ENCODE measurements at places on chromosomes 2 and 18. TPM values are rescaled to one million over a fixed set of nuclear protein-coding genes. Genes with fewer than 3 reads are reported as not detected.

The RAD51AP2 gene
- not detected for total RNA-seq

The CYRIA gene
- 1.4 TPM for total RNA-seq

DNA sequence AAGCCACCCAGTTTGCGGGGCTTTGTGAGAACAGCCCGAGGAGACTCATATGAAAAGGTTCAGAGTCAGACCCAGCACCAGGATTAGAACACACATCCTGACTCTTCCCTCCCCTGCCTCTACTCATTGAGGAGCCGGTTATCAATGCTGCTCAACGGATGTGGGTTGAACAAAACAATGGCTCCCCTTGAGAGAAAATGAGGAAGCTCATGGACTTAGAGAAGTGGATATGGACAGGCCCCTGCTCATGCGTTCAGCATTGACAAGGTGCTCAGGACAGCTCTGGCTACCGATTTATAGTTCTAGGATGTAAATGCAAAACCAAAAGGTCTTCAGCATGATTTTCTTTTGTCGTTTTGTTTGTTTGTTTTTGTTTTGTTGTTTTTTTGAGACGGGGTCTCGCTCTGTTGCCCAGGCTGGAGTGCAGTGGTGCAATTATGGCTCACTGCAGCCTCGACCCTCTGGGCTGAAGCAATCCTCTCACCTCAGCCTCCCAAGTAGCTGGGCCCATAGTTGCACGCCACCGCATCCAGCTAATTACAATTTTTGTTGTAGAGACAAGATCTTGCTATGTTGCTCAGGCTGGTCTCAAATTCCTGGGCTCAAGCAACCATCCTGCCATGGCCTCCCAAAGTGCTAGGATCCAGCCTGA lies 32.0 kb upstream of the AGAP1 start:
- no peak for DNase-seq

The SH3BP4 gene
- total RNA-seq, result 0.17 TPM

The CELF4 gene
- total RNA-seq, result not detected

DNA sequence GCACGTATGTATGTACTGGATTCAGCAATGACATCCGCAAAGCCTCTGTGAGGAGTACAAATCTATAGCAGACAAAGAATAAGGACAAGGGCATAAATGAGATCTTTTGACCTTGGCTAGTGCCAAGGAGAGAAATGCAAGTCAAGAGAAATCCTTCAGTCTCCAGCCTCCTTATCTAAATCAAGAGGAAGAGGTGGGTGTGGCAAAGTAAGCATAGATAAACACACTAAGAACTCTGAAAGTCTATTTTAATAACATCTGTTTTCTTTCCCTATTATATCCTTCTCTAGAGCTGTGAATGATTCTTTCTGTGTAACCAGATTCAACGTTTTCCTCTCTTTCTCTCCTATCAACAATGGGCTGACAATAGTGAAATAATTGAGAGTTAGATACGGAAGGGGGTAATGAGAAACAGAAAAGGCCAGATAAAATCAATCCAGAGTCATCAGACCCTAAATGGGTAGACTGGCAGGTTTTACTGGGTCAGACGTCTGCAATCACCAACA lies 118.5 kb upstream of the ZFP36L2 start:
- DNase-seq, result no peak

The ZAP70 gene
- total RNA-seq, result 350 TPM

The RGPD4 gene
- 0.31 TPM for total RNA-seq

The AQP12B gene
- total RNA-seq, result not detected

DNA sequence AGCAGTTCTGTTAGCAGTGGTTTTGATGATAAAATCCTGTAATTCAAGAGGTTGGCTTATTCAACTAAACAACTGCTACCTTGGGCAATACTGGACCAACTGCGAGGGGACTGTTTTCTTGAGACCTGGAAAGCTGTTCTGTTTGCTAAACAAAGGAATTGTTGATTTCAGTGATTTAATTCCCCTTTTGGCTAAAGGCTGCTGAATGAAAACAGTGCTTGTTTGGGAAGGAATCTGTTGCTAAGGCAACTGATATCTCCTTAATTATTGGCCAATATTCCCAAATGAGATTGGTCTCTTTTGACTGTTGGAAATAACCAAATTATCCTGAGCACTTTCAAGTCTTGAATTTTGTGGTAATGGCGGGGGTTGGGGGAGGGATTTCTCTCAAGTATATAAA lies 136.8 kb downstream of the CAMKMT start:
- DNase-seq, result no peak

The ADAM23 gene
- 3.1 TPM for total RNA-seq

GRCh38 chr2:108082978-108083377 lies 96.7 kb downstream of the SLC5A7 start:
- DNase-seq, result no peak

The PLEKHH2 gene
- 1.9 TPM for total RNA-seq

- no peak for DNase-seq
Observed at GRCh38 chr18:5021558-5021957, 175.5 kb downstream of the AKAIN1 start.

GRCh38 chr2:45011621-45012602 lies 2.7 kb upstream of the SIX2 start:
- no peak for DNase-seq

- no peak for DNase-seq
Observed at GRCh38 chr18:58392324-58393000, 236.4 kb downstream of the ALPK2 start.

DNA sequence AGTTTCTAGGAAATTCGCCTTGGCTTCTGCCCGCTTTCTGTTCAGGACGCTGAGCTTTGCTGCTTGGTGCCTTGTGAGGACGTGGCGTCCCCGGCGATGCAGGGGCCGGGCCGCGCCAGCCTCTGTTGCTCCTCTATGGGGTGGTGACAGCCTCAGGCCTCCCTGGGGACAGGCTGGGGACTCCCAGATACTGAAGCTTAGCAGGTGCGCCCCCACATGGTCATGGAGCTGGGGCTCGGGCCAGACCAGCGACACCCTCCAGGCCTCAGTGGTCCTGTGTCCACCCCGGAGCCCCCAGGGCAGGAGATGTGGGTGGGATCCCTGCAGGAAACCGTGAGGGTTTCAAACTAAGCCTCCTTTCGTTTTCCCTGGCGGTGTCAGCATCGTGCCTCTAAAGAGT lies 29.2 kb downstream of the KCNG2 start:
- DNase-seq, result no peak

The SERPINB7 gene
- not detected for total RNA-seq

The TPO gene
- total RNA-seq, result not detected

The TIMM21 gene
- total RNA-seq, result 30.8 TPM

DNA sequence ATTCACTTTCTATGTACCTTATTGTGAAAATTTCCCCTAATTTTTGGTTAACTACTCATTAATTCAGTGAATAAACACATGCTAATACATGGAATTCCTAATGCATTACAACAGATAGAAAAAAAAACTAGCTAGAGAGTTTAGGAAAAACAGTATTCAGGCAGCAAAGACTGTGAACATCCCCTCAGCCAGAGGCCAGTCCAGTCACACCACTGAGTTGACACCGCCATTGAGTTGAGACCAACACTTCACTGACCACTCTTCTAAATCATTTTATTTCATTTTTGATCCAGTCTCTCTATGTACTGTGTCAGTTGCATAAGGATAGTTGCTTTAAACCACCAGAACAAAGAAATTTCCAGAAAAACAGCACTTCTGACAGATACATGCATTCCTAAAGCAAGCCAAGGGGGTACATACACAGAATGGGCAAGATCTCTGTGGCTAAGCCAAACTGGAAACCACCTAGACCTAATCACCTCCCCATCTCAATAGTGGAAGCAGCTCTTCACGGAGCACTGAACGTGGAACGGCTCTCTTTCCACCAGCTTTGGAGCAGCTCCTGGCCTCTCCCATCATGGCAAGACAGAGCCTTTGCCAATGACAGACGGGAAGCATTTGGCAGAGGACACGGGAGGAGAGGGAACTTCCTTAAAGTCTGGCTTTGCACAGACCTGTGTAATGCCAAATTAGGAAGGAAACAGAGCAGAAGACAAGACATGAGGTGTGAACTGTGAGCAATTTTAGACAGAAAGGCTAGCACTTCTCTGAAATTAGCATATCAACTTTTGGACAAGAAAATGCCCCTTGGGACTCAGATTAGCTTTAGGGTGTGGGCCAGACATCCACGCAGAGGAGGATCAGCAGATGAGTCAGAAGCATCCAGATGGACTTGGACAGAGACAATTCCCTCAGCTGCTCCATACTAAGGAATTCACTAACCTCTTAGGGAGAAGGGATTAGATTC lies 36.4 kb downstream of the CACNB4 start:
- no peak for DNase-seq

The LDAH gene
- total RNA-seq, result 19.1 TPM

The UNC80 gene
- not detected for total RNA-seq

The REV1 gene
- 48.4 TPM for total RNA-seq

GRCh38 chr2:213862407-213863076 lies 548.3 kb upstream of the VWC2L start:
- DNase-seq, result no peak

DNA sequence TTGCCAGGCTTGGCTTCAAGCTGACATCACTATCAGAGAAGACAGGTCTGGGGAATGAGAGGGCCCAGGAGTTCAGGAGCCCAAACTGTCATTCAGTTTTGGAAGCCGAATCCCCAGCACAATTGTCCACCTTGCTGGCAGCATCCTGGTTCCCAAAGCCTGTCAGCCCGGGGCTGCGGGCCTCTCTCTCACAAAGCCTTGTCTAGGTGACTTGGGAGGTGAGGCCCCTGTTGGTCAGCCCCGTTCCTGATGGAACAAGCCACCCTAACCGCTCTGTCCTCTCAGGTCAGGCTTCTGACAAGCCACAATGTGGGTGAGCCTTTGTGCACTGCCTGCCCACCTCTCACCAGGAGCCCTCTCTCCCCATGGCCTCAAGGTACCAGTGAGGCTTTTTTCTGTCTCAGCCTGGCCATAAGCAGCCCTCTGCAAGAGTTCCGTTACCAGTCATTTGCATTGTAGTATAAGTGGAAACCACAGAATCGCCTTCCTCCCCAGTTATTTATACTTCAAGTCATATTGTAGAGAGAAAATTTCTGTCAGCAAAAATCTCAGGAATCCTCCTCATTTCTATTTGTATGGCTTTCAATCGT lies 100.6 kb downstream of the MSH2 start:
- no peak for DNase-seq

DNA sequence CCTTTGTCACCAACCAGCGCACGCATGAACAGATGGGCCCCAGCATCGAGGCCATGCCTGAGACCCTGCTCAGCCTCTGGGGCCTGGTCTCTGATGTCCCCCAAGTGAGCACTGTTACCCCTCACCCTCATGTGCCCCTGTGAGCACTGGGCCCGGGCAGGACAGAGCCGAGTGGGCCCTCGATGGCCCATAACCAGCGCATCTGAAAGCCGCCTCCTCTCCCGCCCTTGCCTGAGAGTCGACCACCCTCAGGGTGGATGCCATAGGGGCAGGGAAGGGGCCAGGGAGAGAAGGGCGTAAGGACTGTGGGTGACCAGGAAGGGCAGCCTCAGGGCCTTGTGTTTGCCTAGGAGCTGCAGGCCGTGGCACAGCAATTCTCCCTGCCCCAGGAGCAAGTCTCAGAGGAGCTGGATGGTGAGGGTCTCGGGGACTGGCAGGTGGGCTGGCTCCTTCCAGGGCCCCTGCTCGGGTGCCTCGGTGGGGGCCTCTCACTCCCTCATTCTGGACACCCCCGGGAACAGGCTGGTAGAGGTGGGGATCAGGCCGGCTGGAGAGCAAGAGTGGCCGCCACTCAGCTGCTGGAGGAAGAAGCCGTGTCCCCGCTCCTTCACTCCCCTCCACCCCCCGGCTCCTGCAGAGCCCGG lies 2.1 kb downstream of the PROM2 start:
- DNase-seq, result peak; percentile 18

DNA sequence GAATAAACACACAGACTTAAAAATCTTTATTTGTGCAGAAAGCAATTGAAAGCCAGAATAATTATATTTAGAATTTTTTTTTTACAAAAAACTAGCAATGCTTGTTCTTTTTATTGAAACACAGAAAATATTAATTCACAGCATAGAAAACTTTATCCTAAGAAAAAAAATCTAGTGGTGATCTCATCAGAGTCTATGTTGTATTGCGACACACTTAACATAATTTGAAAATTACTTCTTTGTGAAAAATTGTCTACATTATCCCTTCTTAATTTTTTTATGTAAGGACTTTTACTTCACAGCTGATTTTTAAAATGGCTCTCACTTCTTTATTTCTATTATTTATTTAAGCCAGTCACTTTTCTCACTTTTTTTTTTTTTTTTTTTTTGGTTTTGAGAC lies 103.4 kb downstream of the LDLRAD4 start:
- DNase-seq, result no peak

GRCh38 chr2:26172189-26172870 lies 558 bp upstream of the GAREM2 start:
- DNase-seq, result no peak

- no peak for DNase-seq
Observed at GRCh38 chr18:9951022-9951859, 37.4 kb downstream of the VAPA start.

The LCT gene
- 0.14 TPM for total RNA-seq

The NETO1 gene
- not detected for total RNA-seq

GRCh38 chr2:209986415-209986814 lies 16.0 kb upstream of the RPE start:
- no peak for DNase-seq

DNA sequence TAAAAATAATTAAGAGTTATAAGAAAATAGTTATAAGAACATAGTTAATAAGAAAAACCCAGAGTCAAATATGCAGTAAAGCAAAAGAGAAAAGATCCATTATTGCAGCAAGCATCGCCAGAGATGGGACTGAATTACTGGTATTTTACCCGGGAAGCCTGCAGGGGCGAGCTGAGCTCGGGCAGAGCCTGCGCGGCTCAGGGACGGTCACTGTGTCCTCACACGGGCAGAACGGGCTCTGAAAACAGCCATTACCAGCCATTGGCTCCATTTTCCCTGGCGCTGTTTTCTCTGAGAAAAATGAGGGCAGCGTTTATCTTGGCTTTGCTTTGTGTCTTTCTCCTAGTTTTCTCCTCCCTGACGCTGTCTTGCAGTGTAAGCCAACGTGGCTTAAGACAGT lies 95.3 kb upstream of the ALKAL2 start:
- DNase-seq, result no peak

The EGR4 gene
- total RNA-seq, result not detected

Data from activated naive CD8-positive, alpha-beta T cell treated with anti-CD3 and anti-CD28 coated beads, Interleukin-2, amount 10 ng/mL, durations not matched to agents 7 days and 5 days (primary cell).